Head of caudate nucleus (tissue), 42 donors: ENCODE measurements at places on chromosomes 2 and 18.

DNA sequence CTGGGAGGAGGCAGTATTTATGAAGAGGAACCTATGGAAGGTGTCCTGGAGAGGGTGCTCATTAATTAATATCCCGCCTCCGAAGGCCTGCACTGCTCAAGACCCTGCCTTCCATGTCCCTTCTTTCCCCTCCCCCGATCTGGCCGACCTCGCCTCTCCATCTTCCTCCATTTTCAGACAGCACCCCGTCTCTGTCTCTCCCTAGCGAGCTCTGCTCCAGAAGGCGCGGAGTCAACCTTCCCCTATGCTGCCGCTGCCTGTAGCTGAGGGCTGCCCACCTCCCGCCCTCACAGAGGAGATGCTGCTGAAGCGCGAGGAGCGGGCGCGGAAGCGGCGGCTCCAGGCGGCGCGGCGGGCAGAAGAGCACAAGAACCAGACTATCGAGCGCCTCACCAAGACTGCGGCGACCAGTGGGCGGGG lies 1.1 kb upstream of the WBP1 start:
- no peak for DNase-seq

DNA sequence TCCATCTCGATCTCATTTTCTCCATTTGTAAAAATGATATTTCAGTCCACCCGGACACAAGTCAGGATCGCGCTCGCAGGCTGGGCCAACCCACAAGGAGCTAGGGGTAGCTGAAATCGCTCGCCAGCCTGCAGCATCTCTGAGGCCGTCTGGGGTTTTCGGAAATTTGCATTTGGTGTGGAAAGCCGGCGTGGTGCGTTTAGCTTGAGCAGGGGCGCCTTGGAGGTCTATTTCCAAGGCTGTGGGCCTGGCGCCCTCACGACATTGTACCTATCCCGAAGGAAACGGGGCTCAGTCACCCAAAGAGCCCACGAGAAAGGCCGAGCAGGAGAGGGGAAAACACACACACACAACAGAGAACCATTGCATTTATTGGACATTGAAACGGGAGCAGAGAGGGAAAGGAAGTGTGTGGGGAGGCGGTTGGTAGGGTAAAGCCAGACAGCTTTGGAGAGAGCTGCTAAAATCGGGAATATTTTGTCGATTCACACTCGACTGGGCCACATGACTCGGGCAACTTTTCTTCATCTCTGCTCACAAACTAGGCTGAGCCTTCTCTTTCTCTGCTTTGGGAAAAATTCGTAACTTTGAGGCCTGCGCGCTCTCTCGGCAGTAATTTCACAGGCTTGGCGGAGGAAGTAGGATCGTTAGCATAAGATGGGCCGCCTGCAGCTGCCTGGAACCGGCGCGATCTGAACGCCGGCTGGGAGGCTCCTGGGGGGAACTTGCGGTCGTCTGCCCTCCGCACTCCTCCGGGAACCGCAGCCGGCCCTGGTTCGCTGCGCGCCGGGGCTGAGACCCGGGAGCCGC lies 1.1 kb upstream of the HOXD8 start:
- no peak for DNase-seq

DNA sequence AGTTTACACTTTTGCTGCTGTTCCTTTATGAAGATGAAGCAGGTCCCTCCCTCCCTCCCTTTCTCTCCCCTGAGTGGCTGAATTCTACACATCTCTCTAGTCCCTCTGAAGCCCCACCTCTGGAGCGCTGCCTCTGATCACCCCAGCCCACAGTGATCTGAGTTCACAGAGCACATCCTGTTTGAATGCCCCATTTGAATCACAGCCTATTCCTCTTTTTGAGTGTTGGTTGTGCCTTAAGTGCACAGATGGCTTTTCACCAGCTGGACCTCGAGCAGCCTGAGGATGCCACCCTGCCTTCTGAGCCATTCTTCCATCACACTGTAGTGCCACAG lies 87.1 kb downstream of the ITGB1BP1 start:
- DNase-seq: no peak

DNA sequence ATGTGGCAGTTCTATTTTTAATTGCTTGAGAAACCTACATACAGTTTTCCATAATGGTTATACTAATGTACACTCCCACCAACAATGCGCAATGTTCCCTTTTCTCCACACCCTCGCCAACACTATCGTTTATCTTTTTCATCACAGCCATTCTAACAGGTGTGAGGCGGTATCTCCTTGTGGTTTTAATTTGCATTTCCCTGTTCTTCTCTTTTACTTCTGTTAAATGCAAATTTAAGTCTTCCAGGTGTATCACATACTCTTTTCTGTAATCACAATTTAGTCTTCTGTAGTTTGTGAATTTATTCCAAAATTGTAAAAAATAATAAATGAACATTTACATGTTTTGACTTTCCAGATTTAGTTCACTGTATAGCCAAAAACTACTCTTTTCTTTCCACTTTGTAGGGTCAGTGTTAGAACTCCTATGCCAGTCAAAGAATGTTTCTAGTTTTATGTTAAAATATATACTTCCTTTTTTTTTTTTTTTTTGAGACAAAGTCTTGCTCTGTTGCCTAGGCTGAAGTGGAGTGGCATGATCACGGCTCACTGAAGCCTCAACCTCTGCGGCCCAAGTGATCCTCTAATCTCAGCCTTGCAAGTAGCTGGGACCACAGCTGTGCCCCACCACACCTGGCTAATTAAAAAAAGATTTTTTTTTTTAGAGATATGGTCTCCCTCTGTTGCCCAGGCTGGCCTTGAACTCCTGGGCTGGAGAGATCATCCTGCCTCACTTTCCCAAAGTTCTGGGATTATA lies 15.4 kb upstream of the ACYP2 start:
- no peak for DNase-seq
